Upper lobe of right lung (tissue), 1 donor: ENCODE measurements at places on chromosomes 12 and 14. TPM values are rescaled to one million over a fixed set of nuclear protein-coding genes. Genes with fewer than 3 reads are reported as not detected.

DNA sequence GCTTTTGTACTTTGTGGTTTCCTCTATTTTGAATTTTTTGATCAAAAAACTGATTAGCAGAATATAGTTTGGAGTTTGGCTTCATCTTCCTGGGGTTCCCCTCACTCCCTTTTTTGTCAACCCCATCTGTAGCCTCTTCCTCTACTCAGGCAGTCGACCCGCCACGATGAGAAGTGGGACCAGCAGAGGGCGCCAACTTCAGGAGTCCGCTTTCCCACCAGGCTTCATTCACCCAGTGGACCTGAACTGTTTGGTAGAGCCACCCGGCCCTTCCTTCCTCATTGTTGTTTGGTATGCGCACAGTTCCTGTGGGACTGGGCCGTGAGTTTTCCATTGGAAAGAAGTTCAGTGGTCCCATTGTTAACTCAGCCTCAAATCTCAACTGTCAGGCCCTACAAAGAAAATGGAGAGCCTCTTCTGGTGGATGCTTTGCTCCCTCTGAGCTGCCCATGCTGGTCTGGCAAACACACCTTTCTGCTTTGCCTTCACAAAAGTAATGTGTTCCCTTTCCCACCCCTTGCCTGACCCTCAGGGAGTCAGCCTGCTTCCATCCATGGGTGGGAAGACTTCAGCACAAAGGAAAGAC lies 21.7 kb downstream of the TMBIM6 start:
- DNase-seq: peak; percentile 82

DNA sequence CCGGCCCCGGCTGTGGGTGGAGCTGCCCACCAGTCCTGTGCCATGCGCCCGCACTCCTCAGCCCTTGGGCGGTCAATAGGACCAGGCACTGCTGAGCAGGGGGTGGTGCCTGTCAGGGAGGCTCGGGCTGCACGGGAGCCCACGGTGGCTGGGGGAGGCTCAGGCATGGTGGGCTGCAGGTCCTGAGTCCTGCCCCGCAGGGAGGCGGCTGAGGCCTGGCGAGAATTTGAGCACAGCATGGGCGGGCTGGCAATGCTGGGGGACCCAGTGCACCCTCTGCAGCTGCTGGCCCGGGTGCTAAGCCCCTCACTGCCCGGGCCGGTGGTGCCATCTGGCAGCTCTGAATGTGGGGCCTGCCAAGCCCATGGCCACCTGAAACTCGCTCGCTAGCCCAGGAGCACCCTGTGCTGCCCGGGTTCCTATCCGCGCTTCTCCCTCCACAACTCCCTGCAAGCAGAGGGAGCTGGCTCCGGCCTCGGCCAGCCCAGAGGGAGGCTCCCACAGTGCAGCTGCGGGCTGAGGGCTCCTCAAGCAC lies 1371.1 kb downstream of the FSCB start:
- no peak for DNase-seq

DNA sequence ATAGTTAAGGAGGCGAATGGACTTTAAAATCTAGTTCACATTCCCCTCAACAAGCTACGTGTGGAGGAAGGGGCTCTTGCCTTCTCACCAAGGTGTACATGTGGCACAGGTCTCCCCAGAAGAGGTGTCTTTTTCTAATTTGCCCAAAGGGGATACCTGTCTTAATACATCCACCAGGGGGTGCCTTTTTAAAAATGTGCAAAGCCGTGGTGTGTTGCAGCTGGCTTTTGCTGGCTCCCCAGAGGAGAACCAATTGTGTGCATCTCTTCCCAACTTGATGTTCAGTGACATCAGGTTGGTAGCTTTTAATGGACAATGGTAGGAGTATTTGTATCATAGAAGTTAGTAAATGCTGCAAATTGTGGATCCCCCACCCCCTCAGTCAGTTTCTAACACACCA lies 33.8 kb downstream of the CREBL2 start:
- DNase-seq: no peak

- no peak for DNase-seq
Observed at GRCh38 chr12:107503887-107504885, 181.4 kb upstream of the PWP1 start.

- peak; percentile 78 for DNase-seq
Observed at GRCh38 chr12:45730084-45730347, 510 bp downstream of the ARID2 start.

DNA sequence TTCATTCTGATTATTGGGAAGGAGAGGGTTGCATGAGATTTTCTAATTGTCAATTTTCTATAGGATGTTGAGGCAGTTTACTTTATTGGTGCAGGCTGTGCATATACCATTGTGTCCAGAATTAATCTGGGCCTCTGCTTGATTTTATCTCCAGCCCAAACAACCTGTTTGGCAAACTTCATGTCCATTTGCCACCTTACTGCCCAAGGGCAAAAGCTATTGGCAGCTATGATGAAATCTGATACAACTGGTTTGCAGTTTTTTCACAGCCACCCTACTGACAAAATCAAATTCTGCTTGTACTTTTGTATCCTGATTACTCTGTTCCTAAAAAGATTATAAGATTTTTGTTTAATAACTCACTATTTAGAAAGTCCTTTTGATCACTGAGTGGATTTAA lies 789.2 kb upstream of the FBXO33 start:
- no peak for DNase-seq

- no peak for DNase-seq
Observed at GRCh38 chr14:99118046-99118721, 153.8 kb downstream of the BCL11B start.

- no peak for DNase-seq
Observed at GRCh38 chr14:90388437-90388836, 8.4 kb upstream of the CALM1 start.

DNA sequence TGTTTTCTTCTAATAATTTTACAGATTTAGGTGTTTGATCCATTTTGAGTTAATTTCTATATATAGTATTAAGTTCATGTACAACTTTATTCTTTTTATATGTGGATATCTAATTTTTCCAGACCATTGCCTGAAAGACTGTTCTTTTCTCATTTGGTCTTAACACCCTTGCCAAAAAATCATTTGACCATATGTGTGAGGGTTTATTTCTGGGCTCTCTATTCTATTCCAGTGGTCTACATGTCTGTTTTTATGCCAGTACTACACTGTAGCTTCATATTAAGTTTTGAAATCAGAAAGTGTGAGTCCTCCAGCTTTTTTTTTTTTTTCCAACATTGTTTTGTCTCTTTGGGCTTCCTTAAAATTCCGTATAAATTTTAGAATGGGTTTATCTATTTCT lies 554.1 kb downstream of the KCNH5 start:
- no peak for DNase-seq

- DNase-seq: no peak
Observed at GRCh38 chr12:12466157-12466556, 96.5 kb downstream of the DUSP16 start.

DNA sequence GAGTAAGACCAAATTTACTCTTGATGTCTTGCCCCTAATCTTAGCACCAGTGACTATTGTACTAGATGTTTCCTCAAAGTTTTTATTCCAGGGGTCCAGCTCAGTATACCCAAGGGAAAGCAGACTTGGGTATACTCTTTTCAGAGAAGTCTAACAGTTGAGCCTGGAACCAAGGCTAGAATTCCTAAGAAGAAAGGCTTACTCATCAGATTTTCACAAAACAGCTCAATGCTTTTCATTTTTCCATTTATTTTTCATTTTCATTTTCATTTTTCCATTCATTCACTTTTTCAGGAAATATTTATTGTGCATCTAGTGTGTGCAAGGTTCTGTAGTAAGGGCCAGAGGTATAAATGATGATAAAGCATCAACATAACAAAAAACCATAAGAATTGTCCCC lies 143.2 kb downstream of the PHLDA1 start:
- no peak for DNase-seq

DNA sequence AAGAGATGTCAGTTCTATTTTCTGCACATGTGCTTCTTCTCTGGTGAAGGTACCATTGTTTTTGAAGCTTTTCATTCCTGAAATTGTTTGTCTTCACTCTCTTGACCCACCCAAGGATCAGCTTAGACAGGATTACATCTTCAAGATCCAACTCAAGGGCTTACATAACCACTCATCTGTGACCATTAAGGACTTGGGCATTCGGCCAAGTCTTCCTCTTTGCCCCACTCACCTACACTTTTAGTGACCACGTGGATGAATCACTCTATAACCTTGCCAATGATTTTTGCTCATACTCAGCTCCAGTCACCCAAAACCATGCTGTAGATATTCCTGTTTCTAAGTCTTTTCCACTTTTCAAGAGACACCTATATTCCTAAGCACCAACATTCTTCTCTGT lies 36.5 kb upstream of the SSTR1 start:
- no peak for DNase-seq

DNA sequence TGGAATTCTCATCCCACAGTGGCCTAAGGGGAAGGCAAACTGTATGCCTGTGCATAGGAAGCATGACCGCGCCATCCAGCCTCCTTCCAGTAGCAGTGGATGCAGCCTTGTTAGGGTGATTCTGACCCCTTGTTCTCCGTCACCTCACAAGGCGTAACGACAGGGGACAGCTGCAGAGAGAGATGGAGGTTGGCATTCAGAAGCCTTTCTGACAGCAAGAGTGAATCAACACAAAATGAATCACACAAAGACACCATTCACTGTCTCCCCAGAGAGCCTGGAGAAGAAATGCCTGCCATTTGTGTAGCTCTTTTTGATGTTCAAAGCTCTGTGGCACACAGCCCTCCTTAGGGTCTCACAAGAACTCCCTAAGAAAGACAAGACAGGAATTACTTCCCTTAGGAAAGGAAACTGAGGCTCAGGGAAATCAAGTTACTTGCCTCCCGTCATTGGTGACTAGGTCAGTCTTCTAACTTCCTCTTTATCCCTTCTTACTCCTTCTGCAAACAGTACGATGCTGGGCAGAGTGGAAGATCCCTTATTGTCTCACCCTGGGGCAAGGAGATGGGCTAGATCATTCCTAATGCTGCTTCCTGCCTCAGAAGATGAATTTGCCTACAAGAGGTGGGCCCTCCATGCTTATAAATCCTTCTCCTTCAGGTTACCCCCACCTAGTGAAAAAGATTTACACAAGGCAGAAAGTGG lies 280.9 kb downstream of the CACNA1C start:
- no peak for DNase-seq

DNA sequence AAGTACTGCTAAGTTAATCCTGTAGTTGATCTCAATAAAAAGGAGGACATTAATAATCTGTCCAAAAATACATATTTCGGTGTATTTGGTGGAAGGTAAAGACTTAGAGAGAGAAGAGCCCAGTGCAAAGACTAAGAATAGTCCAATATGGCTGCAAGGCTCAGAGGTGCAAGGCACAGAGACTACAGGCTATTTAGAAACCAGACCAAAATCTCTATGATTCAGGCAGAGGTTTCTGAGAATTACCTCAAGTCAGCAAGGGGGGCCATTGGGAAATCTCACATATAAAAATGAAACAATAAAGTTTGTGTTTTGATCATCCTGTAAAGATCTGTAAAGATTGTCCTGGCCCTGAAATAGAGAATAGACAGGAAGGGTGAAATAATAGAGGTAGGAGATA lies 1173.0 kb downstream of the VRK1 start:
- DNase-seq: no peak

GRCh38 chr12:59164226-59164625 lies 243.9 kb upstream of the LRIG3 start:
- no peak for DNase-seq

GRCh38 chr14:65703521-65703920 lies 291.0 kb downstream of the FUT8 start:
- DNase-seq: no peak

DNA sequence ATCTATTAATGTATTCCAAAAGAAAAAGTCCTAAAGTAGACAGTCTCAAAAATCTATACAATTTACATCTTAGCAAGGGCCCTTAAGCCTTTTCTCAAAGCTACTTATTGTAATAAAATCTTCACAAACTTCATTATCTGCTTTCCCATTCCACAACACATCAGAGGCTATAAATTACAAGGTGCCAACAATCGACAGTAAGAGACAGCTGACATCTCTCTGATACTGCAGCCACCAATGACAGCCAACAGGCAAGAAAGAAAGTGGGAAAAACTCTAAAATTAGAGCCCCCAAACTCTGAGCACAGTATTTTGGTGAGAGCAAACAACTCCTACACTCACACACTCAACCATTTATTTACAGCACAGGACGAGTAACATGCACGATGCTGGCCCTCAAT lies 2.2 kb downstream of the ANGEL1 start:
- no peak for DNase-seq

The KRT8 gene
- total RNA-seq: 223 TPM

The C12orf54 gene
- not detected for total RNA-seq

The COL2A1 gene
- not detected for total RNA-seq

The ADSS1 gene
- 5.5 TPM for total RNA-seq

The BDKRB2 gene
- 1.5 TPM for total RNA-seq

The SERPINA9 gene
- total RNA-seq: not detected

The CNTN1 gene
- total RNA-seq: 15.1 TPM

The NANOG gene
- not detected for total RNA-seq

The ITPR2 gene
- total RNA-seq: 50.8 TPM
